CD4-positive, alpha-beta T cell treated with Interleukin-2 at 100 ng/mL for 4 hours (primary cell): ENCODE measurements at places on chromosomes 11 and 22.

DNA sequence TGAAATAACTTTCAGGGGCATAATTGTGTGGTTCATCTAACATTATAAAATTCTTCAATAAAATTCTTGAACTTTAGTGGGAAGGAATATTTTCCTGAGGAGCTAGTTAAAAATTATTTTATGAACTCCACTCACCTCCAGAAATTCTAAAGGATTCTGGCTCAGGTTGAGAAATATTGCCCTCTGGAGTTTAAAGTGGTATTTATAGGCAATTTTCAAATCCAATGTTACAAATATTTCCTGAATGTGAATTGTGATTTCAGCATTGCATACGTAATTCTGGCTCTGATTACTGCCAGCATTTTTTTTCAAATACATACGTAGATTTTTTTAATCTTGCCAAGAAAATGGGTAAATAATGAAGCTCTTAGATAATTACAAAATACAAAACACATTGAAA, 598.2 kb upstream of the ANO3 start:
- DNase-seq: no peak

- DNase-seq: no peak
Measured at GRCh38 chr11:88292171-88292843, 45.2 kb downstream of the CTSC start.

- DNase-seq: no peak
Measured at GRCh38 chr11:48052183-48053044, 72.1 kb downstream of the PTPRJ start.

DNA sequence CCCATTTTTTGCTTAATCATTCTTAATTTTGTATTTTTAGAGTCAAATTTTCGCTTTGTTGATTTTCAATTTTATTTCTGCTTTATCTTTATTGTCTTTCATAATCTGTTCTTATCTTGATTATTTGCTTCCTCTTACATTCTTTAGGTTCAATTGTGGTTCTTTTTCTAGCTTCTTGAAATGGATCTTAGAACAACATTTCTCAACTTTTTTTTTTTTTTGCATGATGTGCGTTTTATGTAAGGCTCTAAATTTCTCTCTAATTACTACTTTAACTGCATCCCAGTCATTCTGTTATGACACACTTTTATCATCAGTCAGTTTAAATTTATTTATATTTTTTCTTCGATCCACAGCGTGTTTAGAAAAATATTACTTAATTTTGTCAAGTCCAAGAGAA, 65.2 kb upstream of the PARVA start:
- DNase-seq: no peak

GRCh38 chr11:14411818-14412217, 52.8 kb upstream of the RRAS2 start:
- DNase-seq: no peak

- no peak for DNase-seq
Measured at GRCh38 chr11:111077530-111078322, 167.8 kb upstream of the POU2AF2 start.

DNA sequence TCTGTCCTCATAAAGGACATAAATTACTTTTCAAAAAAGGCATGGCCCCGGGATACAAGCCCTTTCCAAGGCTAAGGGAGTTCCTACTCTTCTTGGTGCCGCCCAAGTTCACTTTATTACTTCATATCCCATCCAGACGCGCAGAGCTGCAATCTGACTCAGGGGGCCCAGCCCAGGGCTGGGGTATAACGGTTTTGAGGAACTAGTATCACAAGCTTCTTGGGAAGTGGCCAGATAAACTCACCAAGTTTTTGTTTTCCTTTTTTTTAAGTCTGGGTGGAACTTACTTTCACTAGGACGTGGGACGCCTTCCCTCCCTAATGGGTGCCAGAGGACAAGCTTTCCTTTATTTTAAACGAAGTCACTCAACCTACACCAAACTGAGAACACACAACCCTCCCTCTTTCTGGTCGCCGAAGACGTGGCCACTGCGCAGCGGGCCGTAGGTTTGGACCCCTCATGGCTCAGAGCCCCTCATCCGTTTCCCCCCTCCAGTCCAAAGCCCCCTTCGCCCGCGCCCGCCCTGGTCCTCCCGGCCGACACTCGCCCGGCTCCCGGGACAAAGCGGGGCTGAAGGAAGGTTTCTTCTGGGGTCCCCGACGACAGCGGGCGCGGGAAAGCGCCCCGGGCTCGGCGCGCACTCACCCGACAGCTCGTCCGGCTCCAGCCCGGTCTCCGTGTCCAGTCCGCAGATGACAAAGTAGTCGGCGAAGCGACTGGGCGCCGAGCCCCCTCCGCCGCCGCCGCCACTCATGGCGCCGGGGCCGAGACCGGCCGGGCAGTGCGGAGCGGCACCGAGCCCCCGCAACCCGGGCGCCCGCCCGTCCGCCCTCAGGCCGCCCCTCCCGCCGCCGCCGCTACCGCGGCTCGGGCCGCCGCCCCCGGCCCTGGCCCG, 587 bp downstream of the DENND5A start:
- DNase-seq: peak; percentile 41

- no peak for DNase-seq
Measured at GRCh38 chr11:128509621-128510389, 77.6 kb downstream of the ETS1 start.

DNA sequence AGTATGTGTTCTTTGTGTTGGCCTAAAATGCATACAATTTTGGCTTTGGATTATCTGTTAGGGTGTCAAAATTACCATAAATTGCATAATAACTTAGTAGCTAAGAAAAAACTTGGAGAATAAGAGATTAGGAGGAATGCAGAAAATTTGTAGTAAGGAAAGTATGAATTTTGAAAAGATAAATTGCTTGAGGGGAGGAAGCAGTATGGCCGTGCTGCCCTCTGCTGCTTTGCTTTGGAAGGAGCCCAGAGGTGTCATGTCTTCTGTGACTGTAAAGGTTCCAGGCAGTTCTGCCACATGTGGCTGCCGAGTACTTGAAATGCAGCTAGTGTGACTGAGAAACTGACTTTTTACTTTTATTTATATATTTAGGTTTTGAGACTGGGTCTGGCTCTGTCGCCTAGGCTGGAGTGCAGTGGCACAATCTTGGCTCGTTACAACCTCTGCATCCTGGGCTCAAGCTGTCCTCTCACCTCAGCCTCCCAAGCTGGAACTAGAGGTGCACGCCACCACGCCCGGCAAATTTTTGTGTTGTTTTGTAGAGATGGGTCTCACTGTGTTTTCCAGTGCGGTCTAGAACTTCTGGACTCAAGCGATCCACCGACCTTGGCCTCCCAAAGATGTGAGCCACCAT, 1.8 kb downstream of the ADSL start:
- DNase-seq: peak; percentile 73

DNA sequence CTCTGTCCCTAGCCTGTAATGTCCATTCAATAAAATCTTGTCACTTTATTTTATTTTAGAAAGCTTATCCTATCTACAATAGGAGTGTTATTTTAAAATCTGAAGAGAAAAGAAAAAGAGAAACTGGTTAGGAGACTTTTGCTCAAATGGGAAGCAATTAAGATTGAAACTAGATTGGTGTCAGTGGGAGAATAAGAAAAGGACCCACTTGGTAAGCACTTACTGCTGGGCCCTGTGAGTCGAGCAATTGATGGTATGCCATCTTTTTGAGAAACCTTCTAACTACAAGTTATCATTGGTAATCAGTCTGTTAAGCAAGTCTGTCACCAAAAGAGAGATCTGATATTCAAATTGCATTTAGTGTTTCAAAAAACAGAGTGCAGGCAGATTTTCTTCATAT, 258.4 kb downstream of the GRM5 start:
- no peak for DNase-seq

- no peak for DNase-seq
Measured at GRCh38 chr11:64083398-64084080, 47.8 kb downstream of the FLRT1 start.

GRCh38 chr22:20455709-20456063, 18.1 kb upstream of the SCARF2 start:
- no peak for DNase-seq

- peak; percentile 50 for DNase-seq
Measured at GRCh38 chr22:42202048-42202447, 68.4 kb downstream of the TCF20 start.

DNA sequence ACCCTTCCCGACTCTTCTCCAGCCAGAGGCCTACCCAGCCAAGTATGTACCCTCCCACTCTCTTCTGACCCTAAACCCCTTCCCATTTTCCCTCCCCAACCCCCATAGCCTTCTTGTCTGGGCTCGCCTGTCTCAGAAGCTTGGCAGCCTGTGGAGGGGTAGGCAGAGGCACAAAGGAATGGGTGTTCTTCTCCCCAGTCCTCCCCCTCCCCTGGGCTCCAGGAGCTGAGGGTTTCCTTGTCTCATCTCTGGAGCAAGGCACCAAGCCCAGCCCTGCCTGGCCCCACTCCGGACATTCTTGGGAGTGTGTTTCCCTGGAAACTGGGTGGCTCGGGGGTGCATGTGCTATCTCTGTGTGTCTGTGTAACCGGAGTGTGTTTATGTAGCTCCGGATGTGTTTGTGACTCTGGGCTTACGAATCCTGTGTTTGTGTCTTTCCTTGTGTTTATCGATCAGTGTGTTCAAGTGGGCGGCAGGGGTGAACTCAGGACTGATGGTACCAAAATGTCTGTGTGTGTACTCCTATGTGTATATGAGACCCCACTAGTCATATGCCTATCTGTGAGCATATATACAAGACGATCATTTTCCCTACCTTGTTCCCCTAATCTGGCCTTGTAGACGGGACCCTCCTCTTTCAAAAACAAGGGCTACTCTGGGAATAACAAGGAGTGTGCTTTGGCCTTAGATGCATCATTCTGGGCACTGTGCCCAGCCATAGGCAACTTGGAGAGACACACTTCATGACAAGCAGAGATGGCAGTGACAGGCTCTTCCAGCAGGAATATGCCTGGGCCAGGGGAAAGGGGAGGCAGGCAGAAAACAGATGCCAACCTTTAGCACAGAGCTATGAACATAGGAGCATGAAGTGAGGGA, 10.9 kb downstream of the PHLDB1 start:
- DNase-seq: no peak

- peak; percentile 27 for DNase-seq
Measured at GRCh38 chr11:102047305-102047924, at the start of gene CFAP300. Gene CFAP300 (plus strand): TSS chr11:102047437. CDS start chr11:102047471, 34 bp downstream.

- DNase-seq: no peak
Measured at GRCh38 chr11:41988951-41989572, 529.6 kb upstream of the LRRC4C start.

DNA sequence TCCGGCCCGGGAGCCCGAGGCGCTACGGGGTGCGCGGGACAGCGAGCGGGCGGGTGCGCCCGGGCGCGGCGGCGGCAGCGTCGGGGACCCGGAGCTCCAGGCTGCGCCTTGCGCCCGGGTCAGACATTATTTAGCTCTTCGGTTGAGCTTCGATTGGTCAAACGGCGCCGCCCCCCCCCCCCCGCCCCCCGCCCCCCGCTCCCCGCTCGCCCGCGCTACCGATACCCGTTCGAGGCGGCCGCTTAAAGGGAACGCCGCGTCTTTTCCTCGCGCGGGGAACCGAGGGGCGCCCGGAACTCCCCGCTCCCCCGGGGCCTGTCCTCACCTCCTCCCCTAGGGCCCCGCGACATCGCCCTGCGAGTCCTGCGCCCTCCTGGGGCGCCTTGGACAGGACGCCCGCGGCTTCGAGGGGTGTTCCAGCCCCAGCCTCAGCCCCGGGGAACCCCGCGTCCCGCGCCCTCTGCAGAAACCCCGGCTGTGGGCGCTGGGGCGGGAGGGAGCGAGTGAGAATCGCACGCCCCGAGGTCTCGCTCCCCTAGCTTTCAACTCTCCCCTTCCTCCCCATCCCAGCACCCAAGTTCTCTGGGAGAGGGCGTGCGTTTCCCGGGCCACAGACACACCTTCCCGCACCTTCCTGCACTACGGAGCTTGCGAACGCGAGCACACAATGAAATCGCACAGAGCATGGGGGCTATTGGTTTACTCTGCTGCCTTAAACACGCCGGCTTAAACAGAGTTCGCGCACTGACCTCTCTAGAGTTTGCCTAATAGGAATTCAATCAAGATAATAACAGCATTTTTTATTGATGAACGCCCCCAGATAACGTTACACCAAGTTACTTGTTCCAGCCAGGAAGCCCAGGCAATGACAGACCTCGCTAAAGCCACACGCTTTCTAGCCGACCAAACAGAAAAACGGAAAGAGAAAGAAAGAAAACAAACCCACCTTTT, at the start of gene BDNF:
TSS of gene BDNF (minus strand) at position 105 of the 951 bp plus-strand sequence. CDS start 41,891 bp downstream, outside the sequence.
- DNase-seq: no peak

GRCh38 chr11:18384157-18384641, 10.2 kb upstream of the LDHA start:
- DNase-seq: peak; percentile 34

DNA sequence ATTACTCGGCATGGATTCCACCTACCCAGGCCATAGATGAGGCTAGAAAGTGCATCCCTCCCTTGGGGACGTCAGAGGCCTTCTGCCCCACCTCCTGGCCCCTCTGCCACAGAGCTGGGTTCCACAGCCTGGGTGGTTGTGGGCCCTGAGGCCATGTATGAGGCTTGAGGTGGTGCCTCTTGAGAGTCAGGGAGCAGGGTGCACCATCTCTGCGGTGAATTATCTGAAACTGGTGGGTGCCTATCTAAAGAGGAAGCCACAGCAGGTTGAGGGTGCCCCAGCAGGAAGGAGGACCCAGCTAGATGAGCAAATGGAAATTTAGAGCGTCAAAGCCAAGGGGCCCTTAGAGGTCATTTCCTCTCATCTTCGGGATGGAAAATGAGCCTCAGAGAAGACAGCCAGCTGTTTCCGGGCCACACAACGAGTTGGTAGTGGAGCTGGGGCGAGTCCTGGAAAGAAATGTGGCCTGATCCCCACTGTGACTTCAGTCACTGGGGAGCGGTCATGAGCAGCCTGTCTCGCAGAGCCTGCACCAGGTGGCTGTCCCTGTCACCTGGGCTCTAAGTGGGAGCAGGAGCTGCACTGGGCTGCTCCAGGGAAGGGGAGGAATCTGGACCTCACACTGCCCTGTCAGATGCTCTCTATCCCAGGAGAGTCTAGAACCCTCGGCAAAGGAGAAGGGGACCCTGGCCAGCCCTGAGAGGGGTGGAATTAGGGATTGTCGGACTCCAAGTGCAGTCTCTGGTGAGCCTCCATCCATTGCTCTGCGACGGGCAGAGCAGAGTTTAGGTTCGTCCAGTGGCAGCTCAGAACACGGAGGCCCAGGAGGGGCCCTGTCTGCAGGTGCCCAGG, 7.3 kb downstream of the ADORA2A start:
- DNase-seq: peak; percentile 74

GRCh38 chr11:17718015-17718414, 1.4 kb upstream of the MYOD1 start:
- DNase-seq: no peak

GRCh38 chr11:10805741-10806140, 3.0 kb downstream of the EIF4G2 start:
- DNase-seq: no peak

GRCh38 chr11:26599425-26599824, 27.4 kb upstream of the MUC15 start:
- DNase-seq: no peak

DNA sequence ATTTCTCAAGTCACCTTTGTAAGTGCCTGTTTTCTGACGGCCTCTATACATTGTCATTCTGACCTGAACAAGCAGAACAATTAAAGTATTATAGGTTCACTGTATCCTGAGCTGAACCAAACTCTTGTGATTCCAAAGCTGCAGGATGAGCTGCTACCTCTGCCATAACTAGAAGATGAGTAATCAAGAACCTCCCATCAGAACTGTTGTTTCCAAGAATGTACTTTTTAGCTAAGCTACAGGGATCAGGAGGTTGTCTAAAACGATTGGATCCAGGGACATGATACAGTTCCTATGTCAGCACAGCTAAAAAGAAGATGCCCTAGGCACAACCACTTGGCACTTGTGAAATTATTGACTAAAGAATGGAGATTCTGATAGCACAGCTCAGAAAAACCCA, 288.4 kb upstream of the CCDC90B start:
- DNase-seq: no peak

GRCh38 chr22:27772081-27772983, 29.2 kb downstream of the MN1 start:
- DNase-seq: no peak
